ENCODE measurements at places on chromosomes 1 and 21.

GRCh38 chr1:173002891-173003838, 47.6 kb downstream of the TNFSF18 start:
- no peak for DNase-seq

DNA sequence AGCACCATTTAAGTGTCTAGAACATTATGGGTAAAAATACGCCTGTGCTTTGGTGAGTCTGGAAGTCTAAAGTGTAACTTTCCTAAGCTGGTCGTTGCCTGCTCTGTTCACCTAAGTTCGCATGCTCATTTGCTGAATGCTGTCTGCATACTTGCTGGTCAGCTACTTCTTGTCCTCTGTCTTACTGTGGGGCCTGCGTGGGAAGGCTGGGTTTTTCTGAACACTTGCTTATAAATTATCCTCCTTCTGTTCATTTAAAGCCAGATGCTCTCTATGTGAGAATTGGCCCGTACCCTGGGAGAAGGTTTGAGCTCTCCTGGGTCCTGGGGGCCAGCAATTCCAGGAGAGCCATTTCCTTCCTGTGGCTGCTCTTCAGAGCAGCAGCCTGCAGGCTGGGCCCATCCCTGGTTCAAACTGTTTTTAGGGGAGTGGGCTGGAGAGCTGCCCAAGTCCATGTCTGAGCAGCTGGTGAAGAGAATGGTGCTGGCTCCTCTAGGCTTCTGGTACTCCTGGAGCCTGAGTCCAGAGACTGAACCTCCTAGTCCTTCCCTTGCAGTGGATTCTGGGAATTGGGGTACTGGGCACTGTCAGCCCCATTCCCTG, 75.7 kb downstream of the GALNT2 start:
- no peak for DNase-seq

GRCh38 chr1:66728021-66728420, 24.2 kb upstream of the DYNLT5 start:
- no peak for DNase-seq

DNA sequence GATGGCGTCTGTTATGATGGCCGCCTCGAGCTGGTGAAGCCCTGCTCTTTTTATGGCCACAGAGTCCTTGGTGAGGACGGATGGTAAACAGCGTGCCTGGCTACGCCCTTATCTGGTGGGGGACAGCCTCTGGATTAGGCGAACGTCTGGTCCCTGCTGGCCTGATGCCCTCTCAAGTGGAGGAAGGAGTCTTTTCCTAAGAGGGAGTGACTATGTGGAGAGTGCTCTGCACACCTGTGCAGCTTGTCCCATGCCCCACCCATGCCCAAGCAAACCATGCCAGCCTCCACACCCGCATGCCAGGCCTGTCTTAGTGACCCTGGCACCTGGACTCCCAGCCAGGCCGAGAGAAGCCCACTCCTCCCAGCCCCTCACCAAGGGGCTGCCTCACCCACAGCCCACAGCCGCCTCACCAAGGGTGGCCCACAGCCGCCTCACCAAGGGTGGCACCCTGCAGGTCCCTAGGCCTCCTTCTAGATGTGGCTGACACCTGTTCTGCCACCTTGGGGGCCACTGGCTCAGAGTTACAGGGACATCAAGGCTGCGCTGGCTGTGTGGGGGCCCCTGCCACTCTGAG, 40.2 kb downstream of the WNT9A start:
- no peak for DNase-seq

GRCh38 chr1:230185076-230186001, 118.3 kb downstream of the GALNT2 start:
- peak; percentile 64 for DNase-seq

DNA sequence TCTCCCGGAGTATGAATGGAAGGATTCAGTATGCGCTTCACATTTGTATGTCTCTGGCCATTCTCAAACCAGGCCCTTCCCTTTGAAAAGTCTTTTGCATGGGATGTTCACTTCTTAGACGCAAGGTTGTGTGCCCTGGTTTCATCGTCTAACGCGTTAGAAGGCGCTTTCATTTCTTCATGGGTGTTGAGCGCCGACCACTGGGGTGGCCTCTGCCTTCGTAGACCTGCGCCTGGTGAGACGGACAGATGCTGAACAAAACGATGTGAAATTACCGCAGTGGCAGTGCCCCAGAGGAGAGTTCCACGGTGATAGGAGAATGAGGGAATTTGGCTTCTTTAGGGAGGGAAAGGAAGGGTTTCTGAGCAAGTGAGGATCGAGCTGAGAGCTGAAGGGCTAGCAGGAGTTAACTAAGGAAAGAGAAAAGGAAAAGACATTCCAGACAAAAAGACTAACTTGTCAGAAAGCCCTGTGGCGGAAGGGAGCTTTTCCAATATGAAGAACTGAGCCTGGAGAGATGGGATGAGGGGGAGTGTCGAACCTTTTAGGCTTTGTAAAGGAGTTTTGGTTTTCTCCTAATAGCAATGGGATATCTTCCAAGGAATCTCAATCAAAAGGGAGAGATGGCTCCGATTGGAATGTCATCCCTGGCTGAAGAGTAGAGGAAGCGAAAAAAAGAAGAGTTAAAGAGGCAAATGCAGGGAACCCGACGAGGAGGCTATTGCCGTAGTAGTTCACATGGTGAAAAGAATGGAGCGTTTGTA, 951 bp downstream of the GGPS1 start:
- DNase-seq = peak; percentile 76

Measured in hematopoietic multipotent progenitor cell treated with erythropoietin and hydrocortisone succinate and interleukin-3 and kit ligand, for 4 days (in vitro differentiated cells).